ENCODE measurements at places on chromosomes 5 and 9. TPM values are rescaled to one million over a fixed set of nuclear protein-coding genes. Genes with fewer than 3 reads are reported as not detected.

ADAM19 gene
- 10.5 TPM for polyA plus RNA-seq

DNA sequence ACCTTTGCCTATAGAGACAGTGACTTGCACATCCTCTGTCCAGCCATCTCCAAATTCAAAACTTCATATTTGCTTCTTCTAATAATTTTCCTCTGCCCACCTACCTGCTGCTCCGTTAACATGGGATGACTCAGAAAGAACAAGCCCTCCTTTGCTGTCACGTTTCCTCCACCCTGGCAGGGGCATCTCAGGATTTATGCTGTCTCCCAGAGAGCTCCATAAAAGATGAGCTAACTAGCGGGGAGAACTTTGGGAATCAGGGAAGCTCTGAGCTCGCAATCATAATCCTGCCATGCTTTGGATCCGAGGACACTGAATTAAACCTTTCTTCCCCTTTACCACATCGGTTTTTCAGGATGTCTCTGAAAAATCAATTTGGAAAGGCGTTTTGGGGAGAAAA, 78.4 kb upstream of the FSTL4 start:
- DNase-seq = no peak

GRCh38 chr9:86655147-86655546, 292.2 kb downstream of the GAS1 start:
- DNase-seq = no peak

DNA sequence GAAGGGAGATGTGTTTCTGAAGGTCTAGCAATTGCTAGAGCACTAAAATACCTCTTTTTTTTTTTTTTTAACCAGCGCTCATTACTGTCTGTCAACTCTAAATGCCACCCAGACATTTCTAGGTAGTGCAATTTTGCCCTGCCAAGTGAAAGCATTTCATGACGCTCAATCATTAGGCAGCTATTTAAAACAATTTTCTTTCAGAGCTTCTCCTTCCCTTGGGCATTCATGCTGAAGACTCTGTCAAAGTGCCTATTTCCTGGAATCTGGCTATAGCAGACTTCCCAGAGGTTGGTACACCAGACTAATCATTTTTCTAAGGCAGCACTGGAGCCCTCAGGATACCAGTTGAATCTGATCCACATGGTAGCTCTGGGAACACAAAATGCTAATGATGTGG, 97.0 kb upstream of the ANKRD55 start:
- DNase-seq = no peak

HACD4 gene
- 0.34 TPM for polyA plus RNA-seq

SLC6A19 gene
- polyA plus RNA-seq = not detected

DNA sequence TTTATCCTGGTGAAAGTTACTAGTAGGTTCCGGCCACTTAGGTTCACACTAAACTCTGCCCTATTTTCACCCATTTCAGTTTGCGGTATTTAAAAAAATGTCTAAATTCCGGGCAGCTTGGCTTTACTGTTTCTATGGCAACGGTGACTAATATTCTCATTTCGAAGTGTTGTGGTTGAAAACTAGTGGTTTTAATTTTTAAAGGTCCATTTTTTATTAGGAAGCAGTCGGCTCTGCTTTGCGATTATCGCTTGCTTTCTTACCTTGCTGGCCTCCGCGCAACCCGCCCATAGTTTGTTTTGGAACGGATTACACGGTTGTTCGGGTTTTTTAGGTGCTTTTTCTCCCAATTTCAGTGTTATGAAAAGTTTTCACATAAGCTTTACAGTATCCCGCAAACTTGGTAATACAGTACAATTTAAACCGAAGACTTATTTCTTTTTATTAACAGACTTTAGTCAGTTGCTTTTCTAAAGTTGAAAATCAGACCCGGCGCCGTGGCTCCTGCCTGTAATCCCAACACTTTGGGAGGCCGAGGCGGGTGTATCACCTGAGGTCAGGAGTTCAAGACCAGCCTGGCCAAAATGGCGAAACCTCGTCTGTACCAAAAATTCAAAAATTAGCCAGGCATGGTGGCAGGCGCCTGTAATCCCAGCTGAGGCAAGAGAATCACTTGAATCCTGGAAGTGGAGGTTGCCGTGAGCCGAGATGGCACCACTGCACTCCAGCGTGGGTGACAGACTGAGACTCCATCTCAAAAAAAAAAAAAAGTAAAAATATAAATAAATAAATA, 1.6 kb downstream of the KDM4C start:
- DNase-seq = no peak

DNA sequence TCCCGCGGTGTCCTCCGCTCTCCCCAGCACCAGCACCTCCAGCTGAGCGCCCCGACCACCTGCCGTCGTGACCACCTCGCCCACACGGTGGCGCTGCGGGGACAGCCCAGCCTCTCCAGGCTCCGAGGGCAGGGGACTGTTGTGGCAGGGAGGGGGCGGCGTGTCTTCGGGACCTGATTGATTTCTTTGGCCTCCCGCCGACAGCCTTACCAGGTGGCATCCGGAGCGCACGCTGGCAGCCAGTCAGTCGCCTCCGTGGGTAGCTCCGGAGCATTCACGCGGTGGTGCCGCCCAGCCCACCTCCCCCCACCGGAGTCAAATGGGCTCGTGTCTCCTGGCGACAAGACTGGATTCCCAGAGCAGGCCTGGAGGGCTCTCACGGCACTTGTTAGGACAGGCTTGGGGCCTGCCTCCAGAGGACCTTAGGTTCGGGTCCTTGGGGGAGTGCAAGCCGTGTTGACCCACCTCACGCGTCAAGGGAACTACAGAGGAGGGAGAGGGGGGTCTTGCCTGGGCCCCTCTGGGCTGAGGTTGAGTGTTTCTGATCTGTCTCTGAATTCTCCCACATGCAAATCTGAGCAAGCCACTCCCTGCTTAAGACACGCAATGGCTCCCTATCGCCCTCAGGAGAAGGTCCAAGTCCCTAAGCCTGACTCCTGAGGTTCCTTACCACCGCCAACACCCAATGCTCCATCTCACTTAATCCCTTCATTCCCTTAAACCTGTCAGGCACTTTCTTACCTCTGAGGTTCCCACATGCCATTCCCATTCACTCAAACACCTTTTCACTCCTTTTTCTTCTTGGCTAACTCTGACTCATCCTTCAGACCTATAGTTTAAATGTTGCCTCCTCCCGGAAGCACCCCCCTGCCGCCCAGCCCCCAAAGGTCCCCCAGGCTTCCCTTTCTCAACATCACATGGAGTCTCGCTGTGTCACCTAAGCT, 51.2 kb upstream of the GGTA1 start:
- peak; percentile 93 for DNase-seq

GRCh38 chr5:163309914-163310313, 127.5 kb upstream of the CCNG1 start:
- DNase-seq = no peak

DNA sequence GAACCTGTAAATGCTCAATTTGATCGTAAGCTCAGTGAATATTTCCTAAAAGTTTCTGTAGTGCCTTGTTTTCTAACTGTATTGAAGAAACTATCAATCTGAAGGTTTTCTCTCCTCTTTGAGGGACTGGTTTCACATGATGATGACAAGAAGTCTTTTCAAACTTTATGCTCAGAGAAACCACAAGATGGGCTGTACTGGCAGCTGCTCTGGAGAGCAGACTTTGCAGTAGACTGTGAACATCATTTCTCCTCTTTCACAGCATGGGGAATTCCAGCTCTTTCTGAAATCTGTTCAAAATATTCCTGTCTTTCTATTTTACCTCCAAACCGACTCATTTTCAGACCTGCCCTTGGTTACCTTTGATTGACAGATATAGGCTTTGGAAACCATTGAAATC, 194.4 kb downstream of the IZUMO3 start:
- no peak for DNase-seq

DNA sequence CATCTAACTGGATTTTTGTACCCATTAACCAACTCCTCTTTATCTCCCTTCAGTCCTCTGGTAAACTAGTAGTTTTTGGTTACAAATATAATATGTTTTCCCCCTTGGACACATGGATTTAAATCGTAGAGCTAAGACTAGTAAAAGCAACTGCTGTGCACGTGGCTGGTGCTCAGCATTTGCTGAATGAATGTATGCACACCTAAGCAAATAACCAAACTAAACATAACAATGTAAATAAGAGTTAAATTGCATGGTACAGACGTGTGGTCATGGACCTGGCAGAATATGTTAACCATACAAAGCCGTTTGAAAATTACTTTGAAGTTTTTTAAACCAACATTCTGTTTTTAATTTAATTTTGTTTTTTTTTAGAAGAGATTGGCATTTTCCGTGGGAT, 65.2 kb upstream of the FYB1 start:
- no peak for DNase-seq

DNA sequence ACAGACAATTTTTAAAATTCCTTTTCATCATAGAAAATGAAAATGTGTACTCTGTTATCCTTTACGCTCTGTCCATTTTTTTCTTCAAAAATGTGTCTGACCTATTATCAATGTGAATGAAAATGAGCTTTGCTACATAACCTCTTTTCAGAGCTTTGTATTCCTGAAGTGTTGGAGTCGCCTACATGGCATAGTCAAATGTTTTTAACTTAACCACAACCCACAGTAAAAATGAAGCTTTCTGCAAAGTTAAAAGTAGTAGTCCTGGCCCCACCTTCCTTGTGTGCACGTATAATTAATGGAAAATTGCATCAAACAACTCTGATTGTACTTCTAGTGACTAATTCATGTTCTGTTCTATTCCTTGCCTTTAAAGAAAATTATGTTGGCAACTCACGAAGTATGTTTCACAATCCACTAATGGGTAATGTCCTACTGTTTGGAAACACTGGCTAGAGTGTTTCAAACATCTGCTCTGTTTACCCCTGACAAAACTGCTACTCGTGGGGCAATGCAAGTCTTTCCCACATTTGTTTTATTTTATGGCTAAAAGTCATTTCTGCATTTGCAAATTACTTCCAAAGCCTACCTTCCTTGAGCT, 18.6 kb upstream of the PSAT1 start:
- DNase-seq = no peak

GRCh38 chr5:111061618-111062017, 9.9 kb upstream of the TSLP start:
- no peak for DNase-seq

DNA sequence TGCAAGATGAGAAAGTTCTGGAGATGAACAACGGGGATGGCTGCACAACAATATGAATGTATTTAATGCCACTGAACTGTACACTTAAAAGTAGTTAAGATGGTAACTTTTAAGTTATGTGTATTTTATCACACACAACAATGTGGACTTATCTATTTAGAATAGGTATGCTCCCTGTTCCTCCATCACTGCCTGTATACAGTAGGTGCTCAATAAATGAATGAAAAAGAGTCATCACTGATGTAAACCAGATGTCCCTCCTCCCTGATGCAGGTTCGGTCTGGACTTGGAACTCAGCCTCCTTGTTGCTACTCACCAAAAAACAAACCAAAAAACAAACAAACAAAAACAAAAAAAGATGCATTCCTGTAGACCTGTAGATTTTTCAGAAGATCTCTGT, 65.9 kb upstream of the BOD1 start:
- no peak for DNase-seq

CDKN2B-AS1 gene
- polyA plus RNA-seq = 0.09 TPM

DNA sequence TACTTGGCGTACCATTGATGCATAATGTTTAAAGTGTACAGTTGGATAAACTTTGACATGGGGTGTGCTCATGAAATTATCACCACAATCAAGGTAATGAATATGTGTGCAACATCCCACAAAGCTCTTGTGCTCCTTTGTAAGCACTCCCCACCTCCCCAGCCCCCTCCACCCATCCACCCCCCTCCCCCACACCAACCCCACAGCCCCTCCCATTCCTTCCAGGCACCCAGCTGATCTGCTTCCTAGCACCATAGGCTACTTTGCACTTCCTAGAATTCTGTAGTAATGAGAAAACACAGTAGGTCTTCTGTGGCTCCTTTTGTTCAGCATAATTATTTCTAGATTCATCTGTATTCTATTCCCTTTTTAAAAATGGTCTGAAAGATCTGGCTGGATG, 24.5 kb downstream of the FGD3 start:
- no peak for DNase-seq

GRCh38 chr5:132812781-132813598, at the start of gene SOWAHA:
Gene SOWAHA (plus strand): TSS chr5:132813302. CDS start chr5:132813622, 320 bp downstream.
- no peak for DNase-seq

GRCh38 chr9:102237520-102237919, 499.1 kb upstream of the GRIN3A start:
- no peak for DNase-seq

SLC45A2 gene
- 0.70 TPM for polyA plus RNA-seq
